Neural crest cell (in vitro differentiated cells): ENCODE measurements at places on chromosomes 16 and 17. TPM values are rescaled to one million over a fixed set of nuclear protein-coding genes. Genes with fewer than 3 reads are reported as not detected.

Gene SLC5A2
- total RNA-seq, result not detected in 2 replicates

DNA sequence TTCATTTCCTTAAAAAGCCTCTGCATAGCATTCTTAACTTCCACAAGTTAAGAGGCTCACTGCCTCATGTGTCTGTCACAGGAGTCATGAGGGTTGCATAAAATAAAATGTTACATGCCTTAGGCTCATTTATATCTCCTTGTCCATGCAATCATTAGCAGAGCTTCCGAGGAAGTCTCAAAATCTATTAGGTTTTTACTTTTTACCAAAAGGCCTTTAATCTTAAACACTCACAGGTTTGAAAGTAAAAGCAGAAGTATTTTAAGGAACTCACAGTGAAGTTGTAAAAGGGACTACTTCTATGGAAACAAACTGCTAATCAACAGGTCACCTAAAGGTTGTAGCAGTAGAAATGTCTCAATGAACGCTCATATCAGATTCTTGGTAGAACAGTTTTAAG lies 5.2 kb upstream of the ATP6V0A1 start:
- no peak for DNase-seq

Gene TGFB1I1
- 7.2 and 8.8 TPM in 2 replicates for total RNA-seq

Gene SLC47A1
- total RNA-seq, result 4.1 and 4.3 TPM in 2 replicates

Gene MYCBPAP
- 1.2 and 1.7 TPM in 2 replicates for total RNA-seq

DNA sequence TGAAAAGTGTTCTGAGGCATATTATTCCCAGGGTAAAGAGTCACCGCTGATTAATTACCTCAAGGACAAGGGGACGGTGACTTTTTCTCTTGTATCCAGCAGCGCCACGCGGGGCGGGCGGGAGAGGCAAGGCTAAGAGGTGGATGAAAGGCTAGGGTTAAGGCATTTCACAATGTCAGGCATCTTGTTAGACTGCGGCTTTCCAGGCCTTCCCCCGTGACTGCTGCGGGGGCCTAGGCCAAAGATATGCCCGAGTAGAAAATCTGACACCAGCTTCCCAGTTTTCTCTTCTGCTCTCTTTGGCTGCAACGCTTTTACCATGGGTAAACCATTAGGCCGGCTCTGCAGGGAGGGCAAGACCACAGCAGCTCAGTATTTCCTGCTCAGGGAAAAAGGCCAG lies 698.2 kb downstream of the MAF start:
- no peak for DNase-seq

Gene ATP2A3
- total RNA-seq, result 1.1 and 1.6 TPM in 2 replicates

Gene TLCD2
- 1.1 TPM in 2 replicates for total RNA-seq

GRCh38 chr17:3663102-3664011 lies 5.0 kb downstream of the TAX1BP3 start:
- no peak for DNase-seq

Gene KRTAP9-2
- not detected in 2 replicates for total RNA-seq

DNA sequence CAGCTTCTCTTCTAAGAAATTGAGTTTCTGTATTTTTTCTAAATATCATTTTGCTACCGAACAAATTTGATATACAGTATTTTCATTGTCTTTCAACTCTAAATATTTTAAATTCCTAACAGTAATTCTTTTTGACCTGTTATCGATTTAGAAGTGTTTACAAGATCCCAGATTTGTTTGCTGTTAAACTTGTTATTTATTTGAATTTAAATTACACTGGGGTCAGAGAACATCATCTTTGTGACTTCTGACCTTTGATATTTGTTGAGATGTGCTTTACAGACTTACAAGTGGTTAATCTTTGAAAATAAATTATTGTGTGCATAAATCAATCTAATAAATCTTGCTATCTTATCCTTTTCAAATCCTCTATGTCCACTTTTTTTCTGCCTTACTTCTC lies 94.2 kb downstream of the ARHGAP44 start:
- DNase-seq, result no peak

- DNase-seq, result no peak
Observed at GRCh38 chr16:2460916-2461315, 1.0 kb downstream of the TEDC2 start.
